Left colon (tissue), 2 donors: ENCODE measurements at places on chromosomes 7 and 10. TPM values are rescaled to one million over a fixed set of nuclear protein-coding genes. Genes with fewer than 3 reads are reported as not detected.

Gene PLAC9
- 8.2 TPM for total RNA-seq

GRCh38 chr10:68046642-68047041 lies 28.4 kb downstream of the HERC4 start:
- DNase-seq = no peak

GRCh38 chr7:98212532-98213041 lies 1.3 kb downstream of the BHLHA15 start:
- no peak for DNase-seq

Gene GALNT17
- total RNA-seq = 2.8 TPM

Gene DBF4
- 11.0 TPM for total RNA-seq

- DNase-seq = no peak
Measured at GRCh38 chr10:44234483-44234875, 150.4 kb downstream of the CXCL12 start.

Gene CALHM3
- not detected for total RNA-seq
